ENCODE measurements at places on chromosomes 12 and 14.

DNA sequence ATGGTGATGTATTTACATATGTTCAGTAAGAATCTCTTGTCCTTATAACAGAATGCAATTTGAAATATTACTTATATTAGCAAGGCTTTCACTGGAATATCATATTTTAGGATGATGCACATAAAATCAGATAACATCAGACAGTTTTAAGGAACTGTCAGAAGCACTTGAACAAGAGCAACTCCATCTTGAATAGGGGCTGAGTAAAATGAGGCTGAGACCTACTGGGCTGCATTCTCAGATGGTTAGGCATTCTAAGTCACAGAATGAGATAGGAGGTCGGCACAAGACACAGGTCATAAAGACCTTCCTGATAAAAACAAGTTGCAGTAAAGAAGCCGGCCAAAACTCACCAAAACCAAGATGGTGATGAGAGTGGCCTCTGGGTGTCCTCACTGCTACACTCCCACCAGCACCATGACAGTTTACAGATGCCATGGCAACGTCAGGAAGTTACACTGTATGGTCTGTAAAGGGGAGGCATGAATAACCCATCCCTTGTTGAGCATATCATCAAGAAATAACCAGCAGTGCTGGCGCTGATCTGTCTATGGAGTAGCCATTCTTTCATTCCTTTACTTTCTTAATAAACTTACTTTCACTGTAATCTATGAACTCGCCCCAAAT is 27.6 kb upstream of the ETV6 start:
- DNase-seq = no peak

DNA sequence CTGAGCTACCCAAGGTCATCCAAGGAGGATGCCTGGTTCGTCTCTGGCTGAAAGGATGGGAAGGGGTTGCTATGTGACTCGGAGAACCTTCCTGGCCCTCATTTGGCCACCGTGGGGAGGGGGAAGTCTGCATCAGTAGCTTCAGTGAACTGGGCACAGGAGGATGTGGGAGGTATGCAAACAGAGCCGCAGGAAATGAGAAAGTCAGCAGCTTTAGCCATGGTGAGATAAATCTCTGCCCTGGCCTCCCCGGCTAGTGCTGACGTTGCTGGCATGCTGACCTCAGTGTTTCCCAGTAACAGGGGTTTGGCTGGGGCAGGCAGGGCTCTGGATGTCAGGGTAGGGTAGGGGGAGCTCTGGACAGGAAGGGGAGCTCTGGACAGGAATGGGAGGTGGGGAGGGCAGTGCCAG is 2.3 kb upstream of the CEBPE start:
- peak; percentile 26 for DNase-seq

DNA sequence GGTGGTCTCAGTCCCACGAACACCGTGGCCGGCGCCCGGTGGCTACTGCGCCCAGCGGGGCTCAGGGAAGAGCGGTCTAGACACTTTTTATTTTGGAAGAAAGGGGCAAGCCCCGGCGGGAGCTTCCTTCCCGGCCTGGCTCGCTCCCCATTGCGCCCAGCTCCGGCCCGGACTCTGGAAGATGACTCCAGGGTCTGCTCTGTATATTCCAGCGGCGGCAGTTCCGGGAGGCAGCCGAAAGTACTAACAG is 225.1 kb upstream of the CRY1 start:
- no peak for DNase-seq

- no peak for DNase-seq
These were observed 81.1 kb upstream of the C14orf132 start for GRCh38 chr14:95958105-95958504.

DNA sequence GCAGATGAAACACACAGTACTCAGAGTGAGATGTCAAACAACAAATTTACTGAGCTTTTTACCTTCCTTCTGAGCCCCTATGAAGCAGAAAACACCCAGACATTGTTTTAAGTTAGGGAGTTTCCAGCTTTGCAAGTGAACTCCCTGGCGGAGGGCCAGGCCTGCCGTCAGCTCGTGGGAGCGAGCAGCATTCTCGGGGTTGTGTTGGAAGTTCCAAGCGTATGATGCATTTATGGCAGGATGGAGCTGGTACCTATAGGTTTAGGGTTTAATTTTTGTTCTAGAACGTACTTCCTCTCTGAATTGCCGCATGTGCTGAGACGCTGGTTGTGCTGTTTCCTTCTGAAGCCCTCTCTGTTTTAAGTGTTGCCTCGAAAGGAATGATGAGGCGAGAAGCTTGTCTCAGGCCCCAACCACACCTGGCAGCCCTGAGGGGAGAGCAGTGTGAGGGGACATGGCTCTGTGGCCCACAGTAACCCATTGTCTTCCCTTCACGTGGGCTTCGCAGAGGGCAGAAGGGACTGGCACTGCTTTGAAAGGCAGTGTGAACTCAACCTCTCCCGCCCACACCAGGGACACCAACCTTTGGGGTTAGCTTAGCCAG is 76.6 kb downstream of the SSPN start:
- DNase-seq = peak; percentile 93

GRCh38 chr12:77648716-77649115 is 182.0 kb upstream of the NAV3 start:
- peak; percentile 55 for DNase-seq

- peak; percentile 31 for DNase-seq
These were observed 112.0 kb downstream of the SLC15A5 start for GRCh38 chr12:16165506-16165905.

DNA sequence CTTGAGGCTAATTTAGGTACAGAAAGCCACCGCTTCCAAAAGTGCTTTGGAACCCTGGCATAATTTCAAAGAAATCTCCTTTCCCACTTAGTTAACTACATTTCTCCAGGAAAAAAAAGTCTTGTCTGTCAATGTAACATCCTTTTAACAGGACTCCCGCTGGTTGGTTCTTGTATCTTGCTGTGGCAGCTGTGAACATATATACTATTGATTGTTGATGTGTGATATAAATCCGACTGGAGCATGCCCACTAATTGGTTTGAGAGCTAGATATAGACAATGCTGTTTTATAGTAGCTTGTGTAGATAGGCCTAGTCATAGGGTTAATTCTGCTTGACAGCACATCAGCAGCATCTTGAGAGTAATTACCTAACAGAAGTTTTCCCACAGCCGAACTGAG is 89.6 kb downstream of the MSRB3 start:
- DNase-seq = no peak

DNA sequence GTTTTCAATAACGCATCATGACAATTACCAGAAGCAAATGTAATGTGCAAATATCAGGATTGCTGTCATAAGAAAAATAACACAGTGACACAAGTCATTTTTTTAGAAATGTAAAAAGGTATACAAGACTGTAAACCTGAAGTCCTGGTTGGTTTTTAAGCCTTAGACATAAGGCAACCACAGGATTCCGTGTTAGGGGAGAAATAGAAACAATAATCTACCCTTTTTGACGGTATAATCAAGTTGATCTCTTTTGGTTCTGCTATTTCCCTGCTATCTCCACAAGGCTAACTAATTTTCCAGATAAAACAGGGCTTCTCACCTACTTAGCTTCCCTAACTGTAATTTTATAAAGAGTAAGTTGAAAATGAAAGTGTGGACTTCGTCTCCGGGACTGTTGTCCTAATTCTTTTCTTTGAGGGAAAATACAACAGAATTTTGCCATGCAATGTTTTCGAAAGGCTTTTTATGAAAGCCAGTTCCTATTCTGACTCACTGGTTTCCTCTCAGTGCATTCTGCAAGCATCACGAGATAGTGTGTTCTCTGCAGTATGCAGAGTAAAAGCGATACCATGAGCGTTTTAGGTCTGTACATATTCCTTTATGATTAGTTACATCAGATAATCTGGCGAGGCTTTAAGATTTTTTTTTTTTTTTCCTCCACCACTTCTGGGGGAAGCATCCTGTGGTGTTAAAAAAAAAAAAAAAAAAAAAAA is 10.6 kb downstream of the MYO1H start:
- DNase-seq = no peak

DNA sequence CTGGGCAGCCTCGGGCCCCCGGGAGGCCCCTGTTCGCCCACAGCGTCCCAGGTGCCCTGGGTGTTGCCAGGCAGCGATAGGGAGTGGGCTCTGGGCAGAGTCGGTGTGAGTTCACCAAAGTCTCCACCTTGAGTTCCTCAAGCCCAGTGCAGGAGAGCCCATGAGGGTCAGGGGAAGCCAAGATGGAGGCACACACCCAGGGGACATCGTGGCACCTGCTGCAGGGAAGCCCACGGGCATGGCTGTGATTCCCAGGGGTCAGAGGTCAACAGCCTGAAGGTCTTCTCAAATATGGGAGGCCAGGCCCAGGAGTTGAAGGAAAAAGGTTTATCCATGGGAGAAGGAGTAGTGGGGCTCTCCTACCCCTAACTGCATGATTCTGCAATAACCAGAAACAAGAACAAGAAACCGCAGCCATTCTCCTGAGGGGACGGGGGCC is 148.8 kb downstream of the ADGRD1 start:
- no peak for DNase-seq

DNA sequence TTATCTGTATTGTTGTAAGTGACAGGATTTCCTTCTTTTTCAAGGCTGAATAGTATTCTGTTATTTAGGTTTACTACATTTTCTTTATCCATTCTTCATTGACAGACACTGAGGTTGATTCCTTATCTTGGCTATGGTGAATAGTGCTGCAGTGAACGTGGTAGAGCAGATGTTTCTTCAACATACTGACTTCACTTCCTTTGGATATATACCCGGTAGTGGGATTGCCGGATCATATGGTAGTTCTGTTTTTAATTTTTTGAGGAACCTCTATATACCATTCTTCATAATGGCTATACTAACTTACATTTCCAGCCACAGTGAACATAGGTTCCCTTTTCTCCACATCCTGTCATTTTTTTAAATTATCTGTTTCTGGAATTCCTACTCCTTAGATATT is 21.8 kb downstream of the DERA start:
- DNase-seq = no peak

DNA sequence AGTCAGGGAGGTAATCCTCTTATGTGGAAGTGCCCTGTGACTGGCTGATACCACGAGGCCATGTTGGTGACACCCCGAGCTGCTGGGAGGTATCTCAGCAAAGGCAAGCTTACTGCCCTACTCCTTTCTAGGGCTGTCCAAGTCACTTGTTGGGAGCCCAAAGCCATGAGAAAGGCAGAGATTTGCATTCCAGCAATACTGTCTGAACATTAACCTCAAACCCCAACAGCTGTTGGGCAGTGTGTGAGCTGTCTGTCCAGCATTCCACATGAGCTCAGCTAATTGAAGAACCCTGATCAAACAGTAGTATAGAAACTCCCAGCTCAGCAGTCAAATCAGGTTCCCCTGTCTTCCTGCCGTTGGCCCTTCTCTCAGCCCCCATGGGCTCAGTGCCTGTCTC is 9.2 kb downstream of the ABHD4 start:
- DNase-seq = peak; percentile 24

DNA sequence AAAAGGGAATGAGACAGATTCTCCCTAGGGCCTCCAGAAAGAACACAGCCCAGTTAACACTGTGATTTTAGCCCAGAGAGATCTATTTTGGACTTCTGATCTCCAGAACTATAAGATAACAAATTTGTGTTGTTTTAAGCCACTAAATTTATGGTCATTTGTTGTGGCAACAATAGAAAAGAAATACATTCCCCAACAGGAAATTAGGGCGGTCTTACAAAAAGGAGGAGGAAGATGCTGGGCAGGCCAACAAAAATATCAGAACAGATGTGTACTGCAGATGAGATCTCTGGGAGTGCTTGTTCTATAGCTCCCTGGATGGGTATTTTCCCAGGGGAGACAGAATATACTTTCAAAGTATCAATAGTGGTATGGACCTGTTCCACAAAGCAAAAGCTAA is 32.0 kb upstream of the SOCS2 start:
- DNase-seq = no peak

GRCh38 chr12:130435331-130435730 is 97.6 kb downstream of the PIWIL1 start:
- DNase-seq = no peak

- DNase-seq = no peak
These were observed 45.9 kb downstream of the SLC25A47 start for GRCh38 chr14:100369019-100369418.

DNA sequence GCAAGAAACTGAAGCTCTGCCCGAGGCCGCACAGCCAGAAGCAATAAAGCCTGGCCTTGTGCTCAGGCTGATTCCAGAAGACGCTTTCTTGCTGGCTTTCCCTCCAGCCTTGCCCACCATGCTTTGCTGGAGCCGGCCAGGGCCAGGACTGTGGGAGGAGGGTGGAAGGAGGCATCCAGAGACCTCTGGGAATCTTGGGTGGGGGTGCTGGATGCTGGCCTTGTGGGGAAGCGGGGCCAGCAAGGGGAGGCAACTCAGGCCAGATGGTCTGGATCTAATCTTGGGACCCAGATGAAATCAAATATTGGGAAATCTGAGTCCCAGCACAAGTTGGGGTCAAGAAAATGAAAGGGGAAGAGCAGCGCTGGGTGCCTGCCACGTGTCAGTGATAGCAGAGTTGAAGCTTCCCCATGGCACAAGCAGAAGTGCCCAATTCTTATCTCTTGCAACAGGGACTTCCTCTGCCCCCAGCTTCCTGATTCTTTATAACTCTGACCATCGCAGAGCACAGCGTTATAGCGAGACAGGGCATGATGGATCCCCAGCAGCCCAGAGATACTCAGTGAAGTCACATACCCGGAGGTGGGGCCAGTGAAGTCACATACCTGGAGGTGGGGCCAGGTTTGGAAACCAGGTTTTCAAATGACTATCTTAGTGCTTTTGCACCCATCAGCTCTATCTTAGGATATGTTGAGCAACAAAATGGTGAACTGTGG is 6.4 kb upstream of the RABGGTA start:
- DNase-seq = no peak

DNA sequence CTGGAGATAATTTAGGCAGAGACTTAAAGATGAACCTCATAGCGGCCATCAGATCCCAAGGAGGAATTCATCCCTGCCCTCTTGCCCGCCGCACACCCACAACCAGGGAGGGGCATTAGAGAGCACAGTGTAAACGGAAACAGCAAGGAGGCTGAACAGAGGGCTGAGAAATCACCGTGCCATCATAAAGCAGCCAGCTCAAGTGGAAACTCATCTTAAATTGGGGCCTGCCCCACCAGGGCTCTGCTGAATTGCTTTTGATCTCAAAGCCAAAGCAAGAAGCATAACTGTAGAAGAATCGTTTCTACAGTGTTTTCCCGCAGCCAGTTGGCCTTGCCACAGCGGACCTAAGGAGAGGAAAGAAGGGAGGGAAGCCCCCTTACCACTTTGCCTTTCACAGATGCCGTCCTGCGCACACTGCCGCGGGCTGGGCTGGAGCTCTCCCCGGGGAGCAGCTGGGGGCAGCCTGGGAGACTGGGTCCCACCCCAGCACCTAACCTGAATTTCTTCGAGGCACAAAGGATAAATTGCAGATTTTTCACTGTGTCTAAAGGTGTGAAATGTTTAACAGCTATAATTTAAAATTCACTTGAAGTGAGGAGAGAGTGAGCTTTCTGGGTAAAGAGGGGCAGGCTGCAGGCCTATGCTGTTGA is 51.8 kb upstream of the MMP17 start:
- no peak for DNase-seq

GRCh38 chr12:64745980-64746379 is 13.2 kb downstream of the GNS start:
- DNase-seq = no peak

GRCh38 chr12:8742501-8742900 is 44.7 kb downstream of the RIMKLB start:
- DNase-seq = peak; percentile 64

DNA sequence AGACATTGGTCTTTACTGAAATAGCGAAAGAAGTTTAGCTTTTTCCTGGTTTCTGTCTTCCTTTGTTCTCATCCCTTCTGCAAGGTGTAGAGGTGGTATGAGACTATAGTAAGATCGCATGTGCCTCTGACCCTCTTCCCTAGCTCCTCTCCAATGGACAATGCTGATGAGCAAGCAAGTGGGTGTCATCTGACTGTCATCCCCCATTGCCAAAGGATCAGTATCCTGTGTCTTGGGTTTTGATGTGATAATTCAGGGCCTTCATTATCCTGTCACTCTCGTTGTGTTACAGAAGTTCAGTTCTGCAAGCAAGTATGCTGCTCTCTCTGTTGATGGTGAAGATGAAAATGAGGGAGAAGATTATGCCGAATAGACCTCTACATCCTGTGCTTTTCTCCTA is 10.0 kb upstream of the TNS2 start:
- DNase-seq = no peak

Measured in fibroblast of skin of abdomen (primary cell).